ENCODE measurements at places on chromosomes 2 and 18. TPM values are rescaled to one million over a fixed set of nuclear protein-coding genes. Genes with fewer than 3 reads are reported as not detected.

GRCh38 chr2:234544659-234545611 lies 48.1 kb upstream of the ARL4C start:
- DNase-seq = no peak

- no peak for DNase-seq
These were observed 23.9 kb downstream of the TACR1 start for GRCh38 chr2:75175456-75175855.

DNA sequence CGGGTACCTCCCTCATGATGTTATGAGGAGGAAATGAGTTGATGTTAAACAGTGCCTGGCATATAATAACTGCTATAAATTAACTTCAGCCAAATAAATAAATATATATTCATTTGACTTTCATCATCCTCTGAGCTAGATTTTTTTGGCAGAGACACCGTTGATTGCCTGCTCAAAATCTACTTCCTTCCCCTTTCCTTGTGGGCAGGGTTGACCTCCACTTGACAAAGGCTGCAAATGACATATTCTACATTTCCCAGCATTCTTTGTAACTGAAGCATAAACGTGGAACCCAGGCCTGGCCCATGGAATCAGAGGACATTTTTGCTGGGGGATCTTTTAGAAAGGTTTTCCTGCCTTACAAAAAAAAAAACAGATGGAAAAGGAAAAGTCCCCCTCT lies 177.8 kb downstream of the TXNL1 start:
- DNase-seq = no peak

DNA sequence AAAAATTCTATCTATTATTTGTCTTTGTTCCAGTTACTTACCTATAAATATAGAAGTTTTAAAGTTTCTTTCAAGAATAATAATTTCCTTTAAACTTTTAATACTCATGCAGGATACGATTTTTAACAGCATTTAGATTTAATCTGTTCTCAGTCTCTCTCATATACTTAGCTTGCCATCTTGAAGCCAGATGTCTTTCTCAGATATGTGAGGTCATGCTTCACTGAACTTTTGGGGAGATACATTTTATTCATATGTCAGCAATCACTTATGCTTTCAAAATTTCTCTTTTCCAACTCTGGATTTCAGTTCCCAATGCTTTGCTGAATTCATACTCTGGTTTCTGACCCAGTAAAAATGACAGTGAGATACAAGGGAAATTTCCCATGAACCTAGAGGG lies 66.5 kb upstream of the CCDC178 start:
- DNase-seq = no peak

DNA sequence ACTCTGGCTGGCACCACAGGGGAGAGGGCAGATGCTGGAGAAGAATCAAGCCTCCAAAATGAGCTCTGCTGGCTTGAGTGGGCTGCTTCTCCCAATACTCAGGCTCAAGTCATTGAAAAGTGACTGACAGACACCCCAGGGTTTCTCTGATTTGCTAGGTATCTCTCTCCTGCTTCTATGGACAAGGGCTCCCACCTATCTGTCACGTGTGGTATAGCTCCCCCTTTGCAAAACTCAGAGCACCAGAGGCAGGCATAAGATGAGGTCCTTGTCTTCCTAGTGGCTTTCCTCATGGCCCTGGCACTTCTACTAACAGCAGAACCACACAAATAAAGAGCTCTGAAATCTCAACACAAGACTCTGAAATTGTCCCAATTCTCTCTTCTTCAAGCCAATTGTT lies 105.2 kb downstream of the GALNT14 start:
- DNase-seq = no peak

DNA sequence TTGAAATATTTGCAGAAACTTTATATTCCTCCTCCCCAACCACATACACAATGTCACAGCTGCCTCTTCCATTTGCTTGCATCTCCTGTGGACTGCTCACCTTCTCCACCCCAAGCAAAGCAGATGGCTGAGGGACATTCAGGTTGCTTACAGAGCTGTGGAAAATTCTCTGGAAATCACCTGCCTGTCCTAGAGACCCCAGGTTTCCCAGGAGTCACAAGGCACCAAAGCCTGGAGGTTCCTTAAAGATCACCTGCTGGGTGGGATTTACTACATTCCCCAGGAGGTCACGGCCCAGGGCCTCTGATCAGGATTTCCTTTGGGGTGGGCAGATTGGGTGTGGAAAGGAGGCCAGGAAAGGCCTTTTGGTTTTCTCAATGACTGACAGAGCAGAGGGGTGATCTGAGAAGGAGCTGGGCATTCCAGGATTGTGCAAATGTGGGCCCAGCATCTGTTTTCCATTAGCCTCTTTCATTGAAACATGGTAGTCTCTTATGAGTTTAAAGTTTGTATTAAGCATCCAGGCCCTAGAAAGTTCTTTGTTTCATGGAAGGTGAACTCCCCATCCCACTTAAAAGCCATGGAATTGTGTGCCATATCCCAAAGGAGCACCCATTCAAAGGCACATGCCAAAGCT lies 410.7 kb upstream of the TNP1 start:
- DNase-seq = no peak

DNA sequence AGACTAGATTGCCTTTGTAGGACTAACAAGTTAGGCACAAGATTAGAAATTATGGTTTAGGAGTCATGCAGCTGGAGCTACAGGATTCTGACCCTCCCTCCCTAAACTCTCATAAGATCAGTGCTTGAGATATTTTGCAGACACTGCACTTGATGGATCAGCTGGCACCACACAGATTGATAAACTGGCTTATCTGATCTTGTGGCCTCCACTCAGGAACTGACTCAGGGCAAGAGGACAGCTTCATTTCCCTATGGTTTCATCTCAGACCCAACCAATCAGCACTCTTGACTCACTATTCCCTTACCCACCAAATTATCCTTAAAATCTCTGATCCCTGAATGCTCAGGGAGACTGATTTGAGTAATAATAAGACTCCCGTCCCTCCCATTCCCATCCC lies 152.3 kb downstream of the DIS3L2 start:
- no peak for DNase-seq

DNA sequence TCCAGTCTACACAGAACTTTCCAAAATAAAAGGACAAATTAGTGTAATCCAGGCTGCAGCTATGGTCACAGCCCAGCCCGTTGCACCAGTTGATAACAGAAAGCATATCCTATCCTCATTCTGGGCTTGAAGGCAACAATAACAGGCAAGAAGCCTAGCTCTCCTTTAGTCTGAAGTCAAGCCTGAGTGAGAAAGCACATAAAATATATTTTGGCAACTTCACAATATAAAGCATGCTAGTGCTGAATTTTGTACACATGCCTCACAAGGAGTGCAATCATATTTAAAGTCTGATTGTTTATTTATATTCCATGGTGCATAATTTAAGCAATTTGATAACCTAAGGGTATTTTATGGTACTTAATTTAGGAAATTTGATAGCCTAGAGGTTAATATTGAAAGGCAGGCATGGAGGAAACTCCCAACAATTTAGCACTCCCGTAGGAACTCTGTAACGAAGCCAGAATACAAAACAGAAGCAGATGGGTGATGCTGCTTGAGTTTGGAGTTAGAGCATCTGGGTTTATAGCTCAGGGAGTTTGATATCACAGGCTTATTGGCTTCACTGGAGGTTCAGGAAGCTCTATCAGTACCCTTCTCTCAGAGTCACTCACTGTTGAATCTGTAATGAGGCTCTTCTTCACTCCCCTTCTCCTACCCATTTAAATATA lies 1199.1 kb upstream of the GYPC start:
- no peak for DNase-seq

GRCh38 chr2:101307503-101307902 lies 998 bp downstream of the RNF149 start:
- no peak for DNase-seq

DYNAP gene
- not detected for total RNA-seq
